Erythroblast (primary cell): ENCODE measurements at places on chromosomes 5 and 9.

DNA sequence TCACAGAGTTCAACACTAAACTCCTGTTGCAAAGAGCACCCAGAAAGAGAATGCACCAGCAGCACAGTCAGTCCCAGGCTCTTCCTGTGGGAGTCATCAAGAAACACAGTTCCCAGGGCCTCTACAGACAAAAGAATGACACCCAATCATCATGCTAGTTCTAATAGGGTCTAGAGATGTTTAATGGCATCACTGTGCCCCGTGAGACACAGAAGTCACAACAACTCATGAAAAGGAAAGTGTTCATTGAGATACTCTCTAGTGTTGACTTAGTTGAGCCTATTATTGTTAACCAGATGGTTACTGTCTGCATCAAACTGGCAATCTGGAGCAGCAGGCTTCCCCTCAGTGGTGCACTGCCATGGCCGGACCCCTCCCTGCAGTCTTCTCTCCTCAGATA lies 1.6 kb downstream of the KLHL3 start:
- DNase-seq, result no peak

DNA sequence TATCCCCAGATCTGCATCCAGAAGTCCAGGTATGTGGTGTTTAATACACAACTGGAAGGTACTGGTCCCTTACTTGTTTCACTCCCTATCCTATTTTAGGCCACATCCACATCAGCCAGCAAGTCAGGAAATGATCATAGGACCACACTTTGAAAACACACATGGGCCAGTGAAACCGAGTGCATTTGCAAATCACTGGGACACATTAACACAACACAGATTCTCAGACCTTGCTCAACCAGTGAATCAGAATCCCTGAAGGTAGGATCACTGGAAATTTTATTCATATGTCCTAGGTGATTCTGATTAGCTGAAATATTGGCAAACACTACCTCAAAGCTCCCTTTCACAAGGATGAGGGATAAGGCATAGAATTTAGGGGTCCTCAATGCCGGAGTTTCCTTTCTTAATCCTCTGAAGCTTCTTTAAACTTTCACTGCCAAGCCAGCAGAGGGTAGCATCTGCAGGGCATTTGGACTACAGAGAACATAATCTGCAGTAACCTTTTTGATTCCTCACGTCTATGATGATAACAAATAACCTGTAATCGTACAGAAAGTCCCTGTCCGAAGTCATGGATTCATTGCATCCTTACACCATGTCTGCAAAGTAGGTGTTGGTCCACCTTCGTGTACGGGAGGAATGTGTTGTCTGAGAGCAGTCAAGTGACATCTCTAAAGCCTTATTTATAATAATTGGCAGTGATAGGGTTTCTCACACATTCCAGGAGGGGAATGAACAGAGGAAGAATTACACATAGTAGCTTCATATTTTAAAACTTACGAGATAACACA lies 11.0 kb upstream of the ABLIM3 start:
- no peak for DNase-seq

- DNase-seq, result no peak
These were observed 5.6 kb upstream of the IL3 start for GRCh38 chr5:132054697-132055440.

- DNase-seq, result no peak
These were observed 58.8 kb upstream of the NEK6 start for GRCh38 chr9:124198948-124199347.
